ENCODE measurements at places on chromosomes 7 and 10. TPM values are rescaled to one million over a fixed set of nuclear protein-coding genes. Genes with fewer than 3 reads are reported as not detected.

GRCh38 chr7:32415519-32415918, 74.7 kb downstream of the LSM5 start:
- DNase-seq = no peak

GRCh38 chr7:17986851-17987250, 40.8 kb downstream of the PRPS1L1 start:
- DNase-seq = no peak

GRCh38 chr10:76411729-76412435, 980.5 kb downstream of the LRMDA start:
- no peak for DNase-seq

DNA sequence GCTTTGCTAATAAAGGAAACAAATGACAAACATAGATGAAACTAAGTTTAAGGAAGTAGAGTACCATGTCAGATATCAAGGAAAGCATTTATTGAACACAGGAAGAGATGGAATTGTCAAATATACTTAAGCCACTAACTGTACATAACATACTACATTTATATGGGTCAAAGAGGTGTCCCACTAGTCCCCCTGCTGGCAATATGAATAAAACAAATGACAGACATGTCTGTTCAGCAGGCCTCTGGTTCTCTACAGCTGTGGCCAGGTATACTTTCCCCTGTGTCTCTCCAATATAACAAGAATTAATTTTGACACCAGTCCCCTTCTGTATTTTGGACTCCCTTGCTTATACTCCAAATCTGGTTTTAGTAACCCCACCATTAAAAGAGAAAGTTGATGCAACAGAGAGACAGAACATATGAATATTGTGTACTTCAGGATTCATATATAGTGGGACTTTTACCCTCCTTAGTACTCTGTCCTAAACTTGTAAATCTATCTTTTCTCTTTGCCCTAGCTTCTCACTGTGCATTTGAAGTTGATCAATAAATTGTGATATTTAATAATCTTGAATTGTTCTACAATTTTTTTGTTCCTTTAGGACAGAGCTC, 42.9 kb downstream of the CD36 start:
- DNase-seq = no peak

The LBX1 gene
- total RNA-seq = not detected

DNA sequence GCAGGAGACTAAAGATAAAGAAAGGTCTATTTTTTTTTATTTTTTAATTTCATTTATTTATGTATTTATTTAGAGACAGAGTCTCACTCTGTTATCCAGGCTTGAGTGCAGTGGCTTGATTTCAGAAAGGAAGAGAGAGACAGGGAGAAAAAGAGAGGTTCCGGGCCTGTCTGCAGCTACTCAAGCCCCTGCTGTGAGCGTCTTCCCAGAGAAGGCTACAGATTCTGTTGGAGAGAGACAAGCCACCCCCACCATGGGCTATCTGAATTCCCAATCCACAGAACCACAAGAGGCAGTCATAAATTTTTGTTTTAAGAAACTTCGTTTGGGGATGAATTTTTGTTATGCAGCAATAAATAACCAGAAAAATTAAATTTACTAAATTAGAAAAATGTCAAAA, 68.1 kb downstream of the CALN1 start:
- no peak for DNase-seq
